ENCODE measurements at places on chromosomes 7 and 10.
A peak's percentile ranks its signal among the peaks of the same experiment; 100 is the strongest.

DNA sequence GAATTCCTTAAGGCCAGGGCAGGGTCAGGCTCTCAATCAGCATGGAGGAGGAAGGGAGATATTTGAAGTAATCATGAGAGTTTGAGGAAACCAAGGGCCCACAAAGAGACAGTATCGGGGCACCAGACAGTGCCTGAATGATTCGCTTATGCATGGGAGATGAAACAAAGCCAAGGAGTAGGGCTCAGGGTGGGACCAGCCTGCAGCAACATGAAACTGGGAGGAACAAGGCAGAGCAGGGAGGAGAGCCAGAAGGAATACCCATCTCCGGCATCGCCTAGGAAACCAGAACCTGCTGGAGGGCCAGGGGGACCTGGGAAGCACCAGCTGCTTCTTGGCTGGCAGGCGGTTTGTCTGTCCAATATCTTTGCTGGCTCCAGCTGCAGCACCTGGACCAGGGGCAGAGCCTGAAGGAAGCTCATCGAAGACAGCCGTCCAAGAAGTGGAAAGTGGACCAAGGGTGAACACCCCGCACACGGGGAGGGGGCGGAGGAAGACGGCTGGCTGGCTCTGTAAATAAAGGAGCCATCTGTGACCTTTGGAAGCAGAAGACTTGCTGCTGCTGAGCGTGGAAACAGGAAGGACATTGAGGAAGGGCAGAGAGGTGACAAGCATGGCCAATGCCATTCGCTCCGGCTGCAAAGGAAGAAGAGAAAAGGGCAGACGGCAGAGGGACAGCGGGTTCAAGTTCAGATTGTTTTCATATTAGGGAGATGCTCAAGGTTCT, 34.4 kb upstream of the ECHDC3 start:
- no peak for DNase-seq

DNA sequence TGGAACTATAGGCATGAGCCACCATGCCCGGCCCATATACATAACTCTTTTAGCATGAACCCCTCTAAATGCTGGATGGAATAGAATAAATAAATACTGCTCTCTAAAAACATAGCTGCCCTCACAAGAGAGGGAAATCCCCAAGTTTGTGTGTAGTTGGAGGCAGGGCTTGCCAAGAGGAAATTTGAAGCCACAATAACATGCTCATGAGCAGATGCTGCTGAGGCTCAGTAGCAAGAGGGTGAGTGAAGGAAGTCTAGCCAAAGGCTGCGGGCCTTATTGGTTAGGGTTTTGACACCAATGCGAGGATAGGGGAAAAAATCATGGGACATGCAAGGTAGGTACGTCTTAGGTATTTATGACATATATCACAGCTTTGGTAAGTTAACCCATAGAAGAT, 17.3 kb downstream of the TPK1 start:
- DNase-seq = peak; percentile 46

DNA sequence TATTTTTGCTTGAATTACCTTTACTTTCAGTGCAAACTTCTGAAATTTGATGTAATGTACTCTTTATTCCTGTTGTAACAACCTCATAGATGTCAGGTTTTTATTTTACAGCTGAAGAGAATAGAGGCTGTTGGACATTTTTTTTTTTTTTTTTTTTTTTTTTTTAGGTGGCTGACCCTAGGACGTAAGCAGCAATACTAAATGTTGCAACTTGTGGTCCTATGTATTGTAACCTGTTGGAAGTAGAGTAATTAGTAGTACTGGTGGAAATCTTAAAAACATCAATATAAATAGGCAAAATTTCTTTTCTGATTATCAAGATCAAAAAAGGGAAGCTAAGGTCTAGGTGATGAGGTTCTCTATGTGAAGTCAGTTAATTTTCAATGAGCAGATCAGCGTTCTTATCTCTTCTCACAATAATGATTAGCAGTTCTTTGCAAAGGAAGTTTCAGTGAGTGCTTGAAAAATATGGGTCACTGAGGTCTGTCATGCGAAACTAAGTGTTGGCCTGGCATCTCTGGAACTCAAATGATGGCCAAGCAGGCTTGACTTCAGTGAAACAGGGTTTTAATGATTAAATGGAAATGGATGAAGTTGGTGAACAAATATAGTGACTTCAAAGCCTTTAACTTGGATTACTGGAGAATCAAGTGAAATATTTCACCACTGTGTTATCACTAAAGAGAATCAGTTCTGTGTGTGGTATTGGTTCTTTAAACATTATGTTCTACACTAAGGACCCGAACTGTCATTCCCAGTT, 42.7 kb downstream of the BICC1 start:
- DNase-seq = no peak

- DNase-seq = no peak
Measured at GRCh38 chr7:71911051-71911450, 501.1 kb downstream of the CALN1 start.

GRCh38 chr7:64744680-64745079, 49.5 kb upstream of the ZNF138 start:
- no peak for DNase-seq

GRCh38 chr10:13536674-13537366, 8.0 kb upstream of the BEND7 start:
- DNase-seq = peak; percentile 48

DNA sequence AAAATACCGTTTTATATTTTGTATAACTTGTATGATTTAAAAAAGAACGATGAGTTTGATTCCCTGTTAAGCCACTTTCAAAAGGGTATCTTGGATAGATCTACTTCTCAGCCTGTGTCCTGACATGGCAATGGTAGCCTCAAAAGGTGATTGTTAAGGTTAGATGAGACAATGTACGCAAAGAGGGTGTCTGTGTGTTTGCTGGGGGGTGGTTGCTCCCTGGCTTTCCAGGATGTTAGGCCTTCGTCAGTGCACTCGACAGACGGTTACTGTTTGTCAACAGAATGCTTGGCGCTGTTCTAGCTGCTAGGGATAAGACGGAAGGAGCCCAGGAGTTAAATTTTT, 90.3 kb downstream of the NEURL1 start:
- no peak for DNase-seq

DNA sequence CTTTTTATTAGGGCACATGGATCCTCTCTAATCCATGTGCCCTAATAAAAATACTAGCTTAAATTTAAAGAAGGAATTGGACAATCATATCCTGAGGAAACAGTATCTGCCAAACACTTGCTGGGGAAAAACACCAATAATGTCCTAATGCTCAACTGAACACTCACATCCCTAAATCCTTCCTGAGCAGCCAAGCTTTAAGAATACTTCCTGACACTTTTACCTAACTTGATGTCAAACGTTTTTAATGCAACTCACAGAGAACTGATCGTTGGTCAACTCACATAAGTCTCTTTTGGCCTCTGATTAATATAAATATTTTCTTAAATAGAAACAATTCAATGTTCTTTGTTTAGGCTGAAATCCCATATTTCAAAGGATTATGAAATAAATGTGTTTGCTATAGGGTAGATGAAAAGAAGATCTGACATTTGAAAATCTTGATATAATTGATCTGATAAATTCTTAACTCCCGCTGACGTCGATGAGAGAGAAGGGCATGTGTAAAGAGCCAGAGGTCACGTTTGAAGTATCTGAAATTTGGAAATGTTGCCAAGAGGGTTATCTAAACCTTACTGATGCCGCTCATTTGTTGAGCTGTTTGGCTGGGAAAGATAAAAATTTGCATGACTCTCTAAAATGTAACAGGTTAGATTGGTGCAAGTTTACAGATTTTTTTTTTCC, 122.8 kb upstream of the RHOBTB1 start:
- no peak for DNase-seq

- DNase-seq = no peak
Measured at GRCh38 chr10:14220026-14220425, 110.7 kb downstream of the FRMD4A start.

DNA sequence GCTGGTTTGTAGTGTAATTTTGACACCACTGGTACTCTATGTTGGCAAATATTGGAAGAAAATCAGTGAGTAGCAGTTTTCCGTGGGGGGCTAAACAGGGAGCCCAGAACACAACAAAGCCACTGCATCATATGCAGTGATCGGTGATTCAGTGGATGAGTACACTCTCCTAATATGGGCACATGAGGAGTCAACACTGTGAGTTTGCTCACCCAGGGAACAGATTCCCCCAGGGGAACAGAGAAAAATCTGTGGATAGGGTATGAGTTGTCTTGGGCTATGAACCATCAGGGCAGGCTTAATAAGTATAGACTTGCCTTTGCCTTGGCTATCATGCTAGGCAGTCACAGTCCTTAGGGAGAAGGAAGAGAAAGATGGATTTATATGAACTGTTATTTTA, 227.7 kb upstream of the SEMA3E start:
- no peak for DNase-seq

DNA sequence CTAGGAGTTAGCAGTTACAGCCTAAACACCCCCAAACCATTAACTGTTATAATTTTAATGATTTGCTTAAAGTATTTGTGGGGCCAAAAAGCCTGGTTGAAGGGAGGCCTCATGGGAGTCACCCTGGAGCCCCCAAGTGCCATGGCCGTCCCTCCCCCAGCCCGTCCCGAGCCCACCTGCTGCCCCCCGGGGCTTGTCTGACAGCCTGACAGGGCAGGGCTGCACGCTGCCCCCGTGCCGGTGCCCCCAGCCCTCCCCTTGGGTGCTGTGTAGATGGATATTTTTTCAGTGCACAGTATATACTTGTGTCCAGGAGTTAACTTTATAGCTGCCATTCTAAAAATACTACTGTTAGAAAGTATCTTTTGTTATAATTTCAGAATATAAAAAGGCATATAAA, 108.4 kb downstream of the CYTH3 start:
- no peak for DNase-seq

DNA sequence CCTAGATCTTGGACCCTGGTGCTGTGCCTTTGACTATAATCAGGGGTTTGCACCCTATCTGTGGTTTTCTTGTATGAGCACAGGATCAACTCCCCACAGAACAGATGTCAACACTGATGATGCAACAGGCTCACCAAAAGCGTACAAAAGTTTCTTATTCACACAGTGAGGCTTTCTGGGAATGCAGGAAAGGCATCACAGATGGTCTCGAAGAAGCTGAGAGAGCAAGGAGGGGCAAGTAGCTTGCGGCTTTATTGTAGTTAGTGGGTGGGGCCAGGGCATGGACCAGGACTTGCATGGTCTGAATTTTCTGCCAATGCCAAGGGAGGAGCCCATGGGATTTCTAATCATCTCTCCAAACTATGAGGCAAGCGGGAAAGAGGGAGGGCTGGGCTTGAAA, 46.2 kb downstream of the SEC61G start:
- DNase-seq = no peak

DNA sequence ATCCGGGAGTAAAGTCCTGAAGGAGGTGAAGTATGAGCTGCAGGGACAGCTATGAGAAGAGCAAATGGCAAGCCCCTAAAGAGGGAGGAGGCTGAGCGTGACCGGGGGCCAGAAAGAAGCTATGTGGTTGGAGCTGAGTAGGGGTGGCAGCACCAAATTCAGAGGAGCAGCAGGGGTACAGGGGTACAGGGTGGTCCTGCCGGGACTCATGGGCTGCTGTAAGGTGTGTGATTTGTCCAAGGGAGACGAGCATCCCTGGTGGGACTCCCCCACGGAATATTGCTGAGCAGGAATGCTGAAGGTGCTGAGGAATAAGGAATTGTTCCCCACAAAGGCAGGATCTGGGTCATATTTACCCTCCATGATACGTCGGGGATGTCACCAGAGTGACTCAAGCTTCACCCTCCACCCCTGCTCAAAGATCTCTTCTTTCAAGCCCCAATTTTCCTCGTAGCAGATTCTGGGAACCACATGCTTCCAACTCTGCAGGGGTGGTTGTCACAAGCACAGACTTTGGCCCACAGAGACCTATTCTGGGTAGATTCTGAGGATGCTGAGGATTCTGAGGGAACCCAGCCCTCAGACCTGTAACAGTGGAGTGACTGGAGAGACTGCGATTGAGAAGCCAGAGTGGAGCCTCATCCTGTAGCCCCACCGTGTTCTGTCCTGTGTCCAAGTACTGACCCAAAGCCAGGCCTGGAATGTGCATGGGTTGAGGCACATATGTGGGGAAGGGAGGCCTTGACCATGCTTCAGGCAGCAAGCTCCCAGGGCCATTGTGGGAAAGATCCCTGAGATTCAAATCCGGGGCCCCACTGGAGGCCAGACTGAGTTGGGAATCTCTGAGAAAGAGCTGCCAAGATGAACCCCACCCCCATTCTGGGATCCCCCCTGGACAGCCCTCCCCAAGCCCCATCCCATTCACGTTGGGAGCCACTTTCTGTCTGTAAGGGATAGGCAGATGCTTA, 4.2 kb downstream of the SFTPD start:
- no peak for DNase-seq

DNA sequence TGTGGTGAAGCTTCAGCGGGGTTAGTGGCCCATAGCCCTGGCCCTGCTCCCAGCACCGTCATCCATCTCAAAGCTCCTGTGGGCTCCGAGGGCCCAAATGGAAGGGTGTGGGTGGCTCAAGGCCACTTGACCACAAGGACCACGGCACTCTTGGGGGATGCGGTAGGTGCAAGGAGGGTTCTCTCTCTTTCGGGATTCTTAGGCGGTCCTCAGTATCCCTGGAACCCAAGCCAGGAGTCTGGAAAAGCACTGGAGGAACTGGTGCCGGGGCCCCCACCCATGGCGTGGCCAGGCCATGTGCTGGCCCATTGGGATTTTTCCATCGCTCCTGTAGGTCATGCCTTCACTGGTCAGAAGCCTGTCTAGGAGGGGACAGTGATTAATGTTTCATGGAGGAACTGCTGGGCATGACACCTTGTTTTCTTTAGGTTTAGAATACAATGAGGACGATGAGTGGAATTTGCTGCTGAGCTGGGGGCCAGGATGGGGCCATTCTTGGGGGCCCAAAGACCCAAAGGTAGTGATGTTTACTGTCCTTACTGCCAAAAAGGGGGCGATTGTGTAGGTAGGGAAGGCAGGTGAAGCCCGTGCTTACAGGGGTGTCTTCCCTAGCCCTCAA, 16.7 kb downstream of the AQP1 start:
- DNase-seq = no peak

- DNase-seq = no peak
Measured at GRCh38 chr10:131214521-131215244, 96.8 kb downstream of the TCERG1L start.

- no peak for DNase-seq
Measured at GRCh38 chr7:148290538-148290937, 300.0 kb upstream of the C7orf33 start.

- DNase-seq = no peak
Measured at GRCh38 chr7:56483153-56483552, 366.9 kb upstream of the NUPR2 start.

- no peak for DNase-seq
Measured at GRCh38 chr7:19404912-19405329, 259.7 kb upstream of the FERD3L start.

DNA sequence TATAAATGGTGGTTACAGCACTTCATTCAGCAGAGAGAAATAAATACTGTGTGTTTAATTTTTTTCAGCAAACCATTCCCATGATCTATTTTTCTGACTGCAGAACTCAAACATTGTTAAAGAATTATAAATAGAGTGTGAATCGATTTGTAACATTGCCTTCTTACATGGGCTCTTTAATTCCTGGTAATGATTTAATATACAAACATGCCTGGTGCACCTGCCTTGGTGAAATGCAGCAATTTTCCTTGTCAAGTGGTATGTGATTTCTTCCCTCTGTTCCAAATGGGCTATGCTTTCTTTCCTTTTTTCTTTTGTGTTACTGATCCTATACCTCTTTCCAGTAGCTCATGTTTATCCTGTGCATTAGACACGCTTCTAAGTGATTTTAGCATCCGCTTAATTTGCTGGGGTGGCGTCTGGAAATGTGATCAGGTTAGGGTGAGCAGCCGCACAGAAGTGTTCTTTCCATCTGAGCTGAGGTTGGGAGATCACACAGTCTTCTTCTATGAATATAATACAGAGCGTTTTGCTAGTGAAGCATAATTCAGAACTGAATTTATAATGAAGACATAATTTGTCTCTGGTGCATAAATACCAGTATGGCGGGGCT, 94.3 kb upstream of the ITGB1 start:
- DNase-seq = no peak

- DNase-seq = no peak
Measured at GRCh38 chr10:97062456-97062855, 123.3 kb downstream of the SLIT1 start.
